ENCODE measurements at places on chromosomes 3 and 15.

DNA sequence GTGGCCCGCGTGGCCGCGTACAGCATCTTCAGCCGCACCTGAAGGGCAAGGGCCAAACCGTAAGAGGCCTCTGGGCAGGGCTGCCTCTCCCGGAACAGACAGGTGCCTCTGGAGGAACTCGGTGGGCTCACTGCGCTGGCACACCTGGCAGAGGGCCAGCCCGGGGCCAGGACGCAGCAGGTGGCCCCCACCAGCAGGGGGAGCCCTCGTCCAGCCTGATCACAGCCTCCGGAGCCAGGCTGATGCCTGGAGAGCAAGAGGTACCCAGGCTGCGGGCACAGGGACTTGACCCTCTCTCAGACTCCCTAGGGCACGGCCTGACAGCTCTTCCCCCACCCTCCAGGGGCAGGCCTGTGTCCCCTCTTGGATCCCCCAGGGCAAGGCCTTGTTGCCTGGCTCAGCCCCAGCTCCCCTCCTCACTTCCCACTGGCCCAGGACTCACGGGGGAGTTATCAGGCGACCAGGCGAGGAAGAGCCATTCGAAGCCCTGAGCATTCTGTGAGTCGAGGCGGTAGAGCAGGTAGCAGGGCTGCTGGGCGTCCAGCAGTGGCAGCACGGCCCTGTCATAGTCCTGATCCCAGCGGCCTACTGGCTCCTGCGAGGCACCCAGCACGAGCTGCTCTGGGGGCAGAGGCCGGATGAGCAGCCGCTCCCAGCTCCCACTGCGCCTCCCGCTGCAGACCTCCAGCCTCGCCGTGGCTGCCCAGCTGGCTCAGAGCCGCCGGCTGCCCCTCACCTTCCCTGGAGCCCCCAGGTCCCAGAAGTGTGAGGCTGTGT, 6.2 kb upstream of the TLR9 start:
- peak; percentile 59 for DNase-seq

DNA sequence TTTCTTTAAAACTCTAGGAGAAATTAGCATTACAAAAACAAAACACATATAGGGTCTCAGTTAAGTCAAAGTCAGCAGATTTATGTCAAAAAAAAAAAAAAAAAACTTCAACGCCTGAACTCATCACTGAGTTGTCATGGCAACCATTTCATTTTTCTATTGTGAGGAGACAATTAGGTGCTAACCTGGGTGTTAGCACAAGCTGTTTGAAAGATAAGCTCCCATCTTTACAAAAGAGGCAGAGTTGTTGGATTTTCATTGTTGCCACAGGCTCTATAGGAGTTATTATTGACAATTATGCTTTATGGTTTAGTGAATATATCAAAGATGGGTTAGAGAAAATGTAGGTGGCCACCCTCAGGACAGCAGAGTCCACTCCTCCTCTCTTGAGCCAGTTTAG, 806.9 kb downstream of the GRM7 start:
- DNase-seq, result no peak

GRCh38 chr3:132265028-132265427, 52.2 kb upstream of the ACP3 start:
- no peak for DNase-seq

DNA sequence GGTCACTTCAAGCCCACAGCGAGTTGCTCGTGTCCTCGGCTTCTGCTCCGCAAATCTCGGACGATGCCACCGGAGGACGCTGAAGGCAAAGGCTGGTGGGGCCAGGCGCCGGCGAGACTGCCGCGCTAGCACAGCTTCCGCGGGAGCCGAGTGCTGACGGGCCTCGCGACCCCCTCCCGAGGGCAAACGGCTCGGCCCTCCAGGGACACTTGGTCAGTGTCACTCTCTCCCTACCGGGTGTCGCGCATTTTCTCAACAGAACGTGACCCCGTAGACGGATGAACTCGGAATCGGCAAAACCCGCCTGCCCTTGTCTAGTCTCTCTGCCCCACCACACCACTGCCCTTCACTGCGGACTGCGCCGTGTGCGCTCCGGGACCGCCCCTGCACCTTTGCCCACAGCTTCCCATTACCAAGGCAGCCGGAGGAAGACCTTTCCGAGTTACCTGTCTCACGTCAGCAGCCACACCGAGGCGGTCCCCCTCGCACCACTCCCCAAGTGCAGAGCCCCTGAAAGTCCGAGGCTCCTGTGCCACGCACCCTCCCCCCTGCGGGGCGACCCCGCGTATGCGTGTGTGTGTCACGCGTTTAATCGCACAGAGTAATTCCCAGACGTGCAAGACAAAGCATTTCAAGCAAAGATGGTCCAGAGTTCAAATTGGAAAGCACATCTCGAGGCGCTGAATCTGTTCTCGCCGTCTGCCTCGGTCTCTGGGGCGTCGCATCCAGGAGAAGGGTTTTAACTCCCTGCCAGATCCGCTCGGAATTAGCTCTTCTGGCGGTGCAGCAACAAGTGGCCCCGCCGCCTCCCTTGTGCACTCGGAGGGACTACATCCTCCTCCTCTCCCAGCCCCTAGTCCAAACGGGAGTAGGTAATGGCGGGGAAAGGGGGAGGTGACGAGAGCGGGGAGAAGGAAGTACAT, 245.0 kb upstream of the TOPAZ1 start:
- peak; percentile 16 for DNase-seq

GRCh38 chr3:157368171-157368570, 68.5 kb upstream of the PTX3 start:
- DNase-seq, result no peak
